ENCODE measurements at places on chromosomes 4 and X. TPM values are rescaled to one million over a fixed set of nuclear protein-coding genes. Genes with fewer than 3 reads are reported as not detected.

DNA sequence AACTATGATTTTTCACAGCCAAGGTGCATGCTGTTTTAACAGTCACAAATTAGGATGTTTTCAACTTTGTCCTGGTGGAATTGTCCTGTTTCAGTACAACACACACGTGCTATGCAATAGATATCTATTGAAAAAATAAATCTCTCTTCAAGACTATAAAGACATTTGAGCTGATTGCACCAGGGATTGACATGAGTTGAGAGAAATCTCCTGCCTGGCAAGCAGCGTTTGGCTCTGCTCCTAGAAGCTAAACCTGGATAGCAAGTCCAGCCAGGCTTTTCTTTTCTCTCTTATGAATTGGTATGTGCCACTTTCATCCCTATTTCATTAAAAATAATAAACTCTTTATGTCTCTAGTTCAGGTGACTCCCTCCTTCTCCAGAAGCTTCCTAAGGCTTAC lies 16.6 kb upstream of the NPNT start:
- H3K4me3 ChIP-seq = no peak overlapping the region
- H3K27ac ChIP-seq = no peak overlapping the region
- no peaks in the 10 kb centered on the region for H3K4me1 ChIP-seq
- peaks cover 2% of the 10 kb centered on the region for H3K27me3 ChIP-seq
- DNase-seq = no peak

GRCh38 chr4:128107766-128108165 lies 46.7 kb downstream of the LARP1B start:
- no peak overlapping the region for H3K4me3 ChIP-seq
- H3K27ac ChIP-seq = no peak overlapping the region
- peaks cover 22% of the 10 kb centered on the region for H3K36me3 ChIP-seq
- no peaks in the 10 kb centered on the region for H3K4me1 ChIP-seq

GRCh38 chr4:143288171-143288570 lies 48.5 kb upstream of the GAB1 start:
- H3K27ac ChIP-seq = no peak overlapping the region
- peaks cover 2% of the 10 kb centered on the region for H3K27me3 ChIP-seq
- no peak for DNase-seq
- H3K4me3 ChIP-seq = no peak overlapping the region
- no peaks in the 10 kb centered on the region for H3K36me3 ChIP-seq
- no peaks in the 10 kb centered on the region for H3K4me1 ChIP-seq

DNA sequence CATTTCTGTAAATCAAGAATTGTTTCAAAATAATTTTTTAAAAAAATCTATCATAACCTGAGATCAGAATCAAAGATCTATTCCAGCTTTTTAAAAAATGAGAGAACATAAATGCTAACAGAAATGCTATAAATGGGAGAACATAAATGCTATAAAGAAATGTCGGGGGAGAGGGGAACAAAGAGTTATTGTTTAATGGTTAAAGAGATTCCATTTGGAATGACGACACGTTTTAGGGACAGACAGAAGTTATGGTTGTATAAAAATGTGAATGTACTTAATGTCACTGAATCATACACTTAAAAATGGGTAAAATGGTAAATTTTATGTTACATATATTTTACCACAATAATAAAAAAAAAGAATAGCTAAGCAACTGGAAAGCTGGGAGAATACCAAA lies 127.1 kb downstream of the ATRX start:
- H3K27ac ChIP-seq = no peak overlapping the region
- no peaks in the 10 kb centered on the region for H3K4me1 ChIP-seq
- DNase-seq = no peak
- no peak overlapping the region for H3K4me3 ChIP-seq

GRCh38 chrX:110173192-110174175 lies 144.4 kb downstream of the AMMECR1 start:
- no peak for DNase-seq
- H3K27ac ChIP-seq = no peak overlapping the region
- no peak overlapping the region for H3K4me3 ChIP-seq

DNA sequence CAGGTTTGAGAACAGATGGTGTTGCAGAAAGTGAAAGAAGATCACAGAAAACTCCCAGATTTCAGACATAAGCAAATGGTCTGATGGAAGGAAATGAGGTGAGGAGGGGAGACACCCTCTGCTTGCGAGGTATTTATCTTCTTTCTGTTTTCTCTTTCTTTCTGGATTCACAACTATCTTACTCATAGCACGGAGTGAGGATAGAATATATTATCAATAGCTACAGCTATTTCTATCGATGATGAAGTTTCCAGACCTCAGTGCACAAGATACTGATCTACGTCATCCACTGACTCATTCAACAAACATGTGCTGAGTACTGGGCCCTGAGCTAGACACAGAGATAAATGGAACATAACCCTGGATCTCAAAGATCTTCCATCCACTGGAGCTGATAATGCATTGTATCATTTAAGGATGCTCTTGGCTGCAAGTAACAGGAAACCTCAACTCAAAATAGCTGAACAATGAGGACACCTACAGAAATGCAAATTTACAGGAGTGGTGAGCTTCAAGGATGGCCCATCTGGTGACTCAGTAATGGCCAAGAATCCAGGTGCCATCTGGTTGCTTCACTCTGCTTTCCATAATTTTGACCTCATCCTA lies 21.2 kb downstream of the SLC2A9 start:
- H3K27ac ChIP-seq = no peak overlapping the region
- no peak for DNase-seq
- no peaks in the 10 kb centered on the region for H3K27me3 ChIP-seq
- no peaks in the 10 kb centered on the region for H3K36me3 ChIP-seq
- peaks cover 13% of the 10 kb centered on the region for H3K4me1 ChIP-seq
- no peak overlapping the region for H3K4me3 ChIP-seq

DNA sequence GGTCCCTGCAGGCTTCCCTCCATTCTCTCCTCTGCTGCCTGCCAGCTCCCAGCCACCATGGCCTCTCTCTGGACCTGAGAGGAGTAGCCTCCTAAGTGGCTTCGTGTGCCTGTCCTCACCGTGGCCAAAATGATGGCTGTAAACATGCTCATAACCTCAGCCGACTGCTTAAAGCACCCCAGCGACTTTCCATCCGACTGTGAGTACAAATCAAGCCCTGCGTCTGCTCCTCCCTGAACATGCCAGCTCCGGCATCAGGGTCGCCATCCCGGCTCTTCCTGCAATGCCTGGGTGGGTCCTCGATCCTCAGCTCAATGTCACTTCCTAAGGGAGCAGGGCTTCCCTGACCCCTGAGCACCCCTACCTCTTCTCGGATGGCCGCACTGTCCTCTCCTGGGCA lies 3.3 kb upstream of the SORCS2 start:
- H3K36me3 ChIP-seq = no peaks in the 10 kb centered on the region
- H3K4me3 ChIP-seq = no peak overlapping the region
- no peak overlapping the region for H3K27ac ChIP-seq
- peaks cover 32% of the 10 kb centered on the region for H3K27me3 ChIP-seq

- no peaks in the 10 kb centered on the region for H3K4me1 ChIP-seq
- DNase-seq = no peak
- peaks cover 33% of the 10 kb centered on the region for H3K36me3 ChIP-seq
These were observed 257.7 kb downstream of the RAPGEF2 start for GRCh38 chr4:159360549-159360948.

GRCh38 chr4:2077537-2078460 lies 18.7 kb downstream of the NAT8L start:
- DNase-seq = no peak
- no peaks in the 10 kb centered on the region for H3K4me1 ChIP-seq

DNA sequence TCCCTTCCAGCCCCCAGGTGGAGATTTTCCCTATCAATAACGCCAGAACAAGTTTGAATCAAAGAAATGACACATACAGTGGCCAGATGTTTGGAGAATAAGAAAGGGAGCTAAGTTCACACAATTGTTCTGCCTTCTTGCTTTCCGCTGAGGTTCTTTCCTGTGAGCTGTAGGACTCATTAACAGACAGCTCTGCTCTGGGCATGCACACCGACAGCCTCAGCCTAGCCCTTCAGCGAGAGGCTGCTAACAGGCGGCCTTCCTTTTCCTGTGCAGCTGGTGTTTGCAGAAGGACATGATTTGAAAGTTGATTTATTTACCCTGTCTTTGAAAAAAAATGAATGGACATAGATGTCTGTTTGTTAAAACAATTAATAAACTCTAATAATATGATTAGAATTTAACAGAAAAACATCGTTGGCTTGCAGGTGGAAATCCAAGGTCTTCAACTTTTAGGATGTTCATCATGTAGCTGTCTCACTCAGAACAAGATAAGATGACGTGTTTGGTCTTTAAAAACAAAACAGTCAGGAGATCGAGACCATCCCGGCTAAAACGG lies 183.3 kb downstream of the KDR start:
- no peaks in the 10 kb centered on the region for H3K36me3 ChIP-seq
- H3K4me1 ChIP-seq = peaks cover 44% of the 10 kb centered on the region
- H3K27me3 ChIP-seq = no peaks in the 10 kb centered on the region

GRCh38 chr4:94995684-94996394 lies 238.1 kb downstream of the BMPR1B start:
- no peaks in the 10 kb centered on the region for H3K36me3 ChIP-seq
- no peaks in the 10 kb centered on the region for H3K27me3 ChIP-seq
- H3K4me3 ChIP-seq = no peak overlapping the region
- no peak overlapping the region for H3K27ac ChIP-seq

DNA sequence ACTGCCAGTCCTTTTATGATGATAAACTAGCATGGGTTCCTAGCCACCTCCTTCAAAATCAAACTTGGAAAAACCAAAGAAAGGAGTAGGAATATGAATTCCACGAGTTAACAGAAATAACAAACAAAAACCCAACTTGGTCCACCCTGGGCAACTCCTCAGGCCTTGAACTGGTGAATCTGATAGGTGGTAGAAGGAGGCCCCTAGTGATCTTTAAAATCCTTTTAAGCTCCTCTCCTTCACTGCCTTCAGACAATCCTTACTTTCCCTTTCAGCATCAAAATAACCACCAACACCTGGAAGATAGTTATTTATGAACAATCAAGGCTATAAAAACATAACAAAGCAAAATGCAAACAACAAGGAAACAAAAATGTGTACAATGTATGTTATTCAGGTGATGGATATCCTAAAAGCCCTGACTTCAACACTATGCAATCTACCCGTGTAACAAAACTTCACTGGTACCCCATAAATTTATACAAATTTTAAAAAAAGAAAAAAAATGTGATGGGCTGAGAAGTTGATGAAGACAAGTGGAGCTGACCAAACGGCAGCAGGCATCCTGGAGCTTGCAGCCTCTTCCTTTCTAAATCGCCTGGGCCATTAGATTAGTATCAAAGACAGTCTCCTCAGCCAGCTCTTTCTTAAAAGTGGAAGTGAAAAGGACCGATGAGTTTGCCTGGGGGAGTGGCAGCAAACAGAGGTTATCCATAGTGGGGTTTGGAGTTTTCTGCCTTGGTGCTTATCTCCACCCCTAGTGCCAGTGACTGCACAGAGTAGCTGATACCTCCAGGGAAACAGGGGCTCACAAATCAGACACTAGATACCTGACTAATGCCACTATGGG lies 179.6 kb downstream of the TMA16 start:
- no peak overlapping the region for H3K27ac ChIP-seq
- H3K27me3 ChIP-seq = no peaks in the 10 kb centered on the region
- H3K4me1 ChIP-seq = peaks cover 11% of the 10 kb centered on the region
- H3K4me3 ChIP-seq = no peak overlapping the region

GRCh38 chrX:110477593-110478228 lies 119.1 kb downstream of the RTL9 start:
- DNase-seq = no peak
- no peak overlapping the region for H3K4me3 ChIP-seq
- H3K27me3 ChIP-seq = peaks cover 2% of the 10 kb centered on the region
- H3K4me1 ChIP-seq = no peaks in the 10 kb centered on the region
- no peak overlapping the region for H3K27ac ChIP-seq
- H3K36me3 ChIP-seq = no peaks in the 10 kb centered on the region

Gene GATA1
- total RNA-seq = not detected

Gene ANAPC4
- total RNA-seq = 31.5 TPM

Gene ZNF81
- 7.2 TPM for total RNA-seq

Gene SMARCA1
- 0.21 TPM for total RNA-seq

Gene GAGE13
- not detected for total RNA-seq

Gene AREG
- 0.74 TPM for total RNA-seq

Data from activated CD4-positive, alpha-beta memory T cell treated with anti-CD3 and anti-CD28 coated beads for 36 hours (primary cell).